Naive thymus-derived CD8-positive, alpha-beta T cell (primary cell): ENCODE measurements at places on chromosomes 1 and 21.

DNA sequence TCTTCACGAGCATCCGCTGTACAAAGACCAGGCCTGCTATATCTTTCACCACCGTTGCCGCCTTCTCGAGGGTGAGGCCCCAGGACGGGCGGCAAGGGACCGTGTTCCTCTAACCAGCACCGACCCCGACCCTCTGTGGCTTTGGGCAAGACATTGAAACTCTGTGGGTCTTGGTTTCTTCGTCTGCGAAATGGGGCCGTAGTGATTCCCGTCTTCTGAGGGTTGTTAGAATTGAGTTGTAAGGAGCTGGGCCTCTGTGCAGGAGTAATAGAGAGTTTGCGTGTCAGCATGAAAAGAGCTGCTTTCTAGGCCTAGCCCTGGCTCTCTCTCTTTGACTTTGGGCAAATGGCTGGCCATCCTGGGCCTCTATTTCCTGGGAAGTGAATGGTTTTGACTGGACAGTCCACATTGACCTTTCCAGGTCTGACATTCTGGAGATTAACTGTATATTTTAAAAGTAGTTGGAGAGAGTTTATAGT, 591 bp downstream of the MRPL37 start:
- no peak for DNase-seq

DNA sequence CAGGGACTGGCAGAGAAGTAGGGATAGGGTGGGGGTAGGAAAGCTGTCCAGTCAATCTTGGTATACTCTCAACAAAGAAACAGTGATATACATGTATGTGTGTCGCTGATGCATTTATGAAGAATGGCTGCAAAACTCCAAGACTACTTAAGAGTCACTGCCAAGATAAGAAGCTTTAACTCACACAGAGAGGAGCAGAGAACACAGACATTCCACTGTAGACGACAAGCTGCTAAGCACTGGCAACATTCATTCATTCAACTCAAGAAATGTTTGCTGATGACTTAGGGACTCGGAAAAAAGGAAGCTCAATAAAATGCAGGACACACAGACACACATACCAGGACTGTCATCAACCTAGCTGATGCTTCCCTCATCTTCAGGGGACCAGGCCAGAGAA, 5.5 kb downstream of the CTNNBIP1 start:
- DNase-seq: no peak

GRCh38 chr21:42607102-42607501, 46.3 kb upstream of the PDE9A start:
- DNase-seq: no peak

- no peak for DNase-seq
Observed at GRCh38 chr1:14017531-14017961, 317.6 kb downstream of the PRDM2 start.

DNA sequence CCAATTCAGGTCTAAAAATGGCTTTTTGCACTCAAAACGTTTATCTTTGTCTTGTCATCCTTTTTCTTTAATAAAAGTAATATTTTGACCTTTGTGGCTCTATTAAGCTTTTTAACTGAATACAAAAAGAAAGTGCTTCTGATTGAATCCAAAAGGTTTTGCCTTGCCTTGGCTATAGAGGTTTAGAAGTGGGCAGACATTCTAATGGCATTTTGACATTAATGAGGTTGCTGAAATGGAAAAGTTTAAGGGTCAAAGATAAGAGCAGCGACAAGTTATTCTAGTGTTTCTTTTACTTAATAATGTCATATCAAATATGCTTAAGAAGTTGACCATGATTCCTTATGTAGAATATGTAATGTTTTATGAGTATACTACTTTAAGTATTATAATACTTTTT, 120.2 kb downstream of the ADGRL2 start:
- no peak for DNase-seq

DNA sequence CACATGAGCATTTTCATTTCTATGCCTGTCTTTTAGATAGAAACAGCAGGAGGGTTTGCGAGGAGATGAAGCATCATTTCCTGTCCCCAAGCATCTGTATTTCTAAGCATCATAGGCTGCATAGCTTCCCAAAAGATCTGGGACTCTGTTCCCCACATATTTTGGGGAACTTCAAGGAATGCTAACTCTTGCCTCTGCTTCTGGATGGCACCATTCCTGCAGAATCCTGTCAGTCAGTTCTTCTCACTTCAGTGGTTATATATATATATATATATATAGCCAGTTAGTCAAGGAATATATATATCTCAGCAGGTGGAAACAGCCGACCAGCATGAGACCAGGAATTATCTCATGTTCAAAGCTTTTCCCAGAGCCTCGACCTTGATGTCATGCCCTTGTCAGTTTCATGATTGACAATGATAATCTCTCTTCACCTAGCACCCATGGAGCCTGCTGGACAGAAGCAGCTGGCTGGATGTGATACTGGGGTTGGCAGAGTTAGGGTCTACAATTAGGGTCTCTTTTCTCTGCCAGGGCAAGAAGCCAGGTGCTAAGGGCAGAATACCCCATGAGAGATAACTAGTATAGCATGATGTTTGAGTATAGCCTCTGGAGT, 2.4 kb downstream of the PFKFB2 start:
- DNase-seq: no peak

DNA sequence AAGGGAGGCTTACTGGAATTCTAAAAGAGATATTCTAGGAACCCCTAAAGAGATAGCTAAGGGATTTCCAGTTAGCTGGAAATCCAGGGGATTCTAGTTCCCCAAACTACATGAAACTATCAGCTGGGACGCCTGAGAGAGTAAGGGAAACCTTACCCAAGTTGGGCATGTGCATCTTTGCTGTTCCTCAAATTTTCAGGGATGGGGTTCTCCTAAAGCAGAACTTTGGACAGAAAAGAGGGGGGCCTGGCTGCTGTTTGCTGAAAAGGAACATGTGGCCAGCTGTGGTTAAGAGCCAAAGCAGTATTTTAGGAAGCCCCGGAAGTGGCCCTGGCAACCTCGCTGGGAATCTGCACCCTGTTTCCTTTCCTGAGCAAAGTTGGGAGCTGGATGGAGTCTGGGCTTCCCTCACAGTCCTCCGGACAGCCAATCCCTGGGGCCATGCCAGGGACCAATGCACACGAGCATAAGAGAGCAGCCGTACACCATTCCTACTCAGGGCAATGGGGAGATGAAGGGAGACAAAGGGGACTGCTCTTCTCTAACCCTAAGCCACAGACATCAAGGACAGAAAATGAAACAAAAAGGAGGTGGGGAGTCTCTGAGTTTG, 154.3 kb downstream of the PLXNA2 start:
- no peak for DNase-seq

DNA sequence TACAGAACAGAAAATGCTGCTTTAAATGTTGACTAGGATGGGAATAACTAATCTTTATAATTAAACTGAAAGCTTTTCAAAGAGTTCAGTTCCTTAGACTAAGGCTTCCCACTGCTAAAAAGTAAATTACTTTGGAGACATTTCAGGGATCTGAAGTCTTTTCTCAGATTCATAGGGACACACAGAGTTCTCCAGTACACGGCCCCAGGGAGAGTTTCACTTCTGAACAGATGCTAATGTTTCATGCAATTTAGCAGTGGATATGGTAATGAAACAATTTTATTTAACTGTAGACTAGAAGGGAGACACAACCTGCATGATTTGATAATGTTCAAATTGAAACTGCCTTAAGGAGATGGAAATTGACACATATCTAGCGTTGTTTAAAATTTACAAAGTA, 1282.6 kb downstream of the NCAM2 start:
- DNase-seq: no peak

DNA sequence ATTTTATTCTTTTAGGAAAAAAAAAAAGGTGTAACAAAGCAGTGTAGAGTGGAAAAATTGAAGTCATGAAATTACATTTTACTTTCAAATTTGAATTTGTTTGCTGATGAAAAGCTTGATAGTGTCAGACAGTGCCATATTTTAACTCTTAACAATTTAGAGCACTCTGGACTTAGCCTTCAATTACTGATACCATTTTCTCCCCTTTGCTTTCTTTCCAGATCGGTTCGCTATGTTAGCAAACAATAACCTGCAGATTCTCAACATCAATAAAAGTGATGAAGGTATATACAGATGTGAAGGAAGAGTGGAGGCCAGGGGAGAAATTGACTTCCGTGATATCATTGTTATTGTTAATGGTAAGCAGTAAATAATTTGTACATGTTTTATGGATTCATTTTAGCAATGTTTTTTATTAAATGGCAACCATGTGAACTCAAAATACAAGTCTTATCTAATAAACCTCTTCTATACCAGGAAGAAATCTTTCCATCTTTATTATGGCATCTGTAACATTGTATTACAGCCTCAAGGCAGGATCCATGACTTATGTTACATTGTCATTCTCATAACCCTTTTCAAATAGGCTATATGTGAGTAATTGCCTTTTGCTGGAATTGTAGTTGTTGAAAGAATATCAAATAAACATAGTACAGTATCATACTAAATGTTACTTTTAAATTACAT, 293.8 kb downstream of the NCAM2 start:
- no peak for DNase-seq

DNA sequence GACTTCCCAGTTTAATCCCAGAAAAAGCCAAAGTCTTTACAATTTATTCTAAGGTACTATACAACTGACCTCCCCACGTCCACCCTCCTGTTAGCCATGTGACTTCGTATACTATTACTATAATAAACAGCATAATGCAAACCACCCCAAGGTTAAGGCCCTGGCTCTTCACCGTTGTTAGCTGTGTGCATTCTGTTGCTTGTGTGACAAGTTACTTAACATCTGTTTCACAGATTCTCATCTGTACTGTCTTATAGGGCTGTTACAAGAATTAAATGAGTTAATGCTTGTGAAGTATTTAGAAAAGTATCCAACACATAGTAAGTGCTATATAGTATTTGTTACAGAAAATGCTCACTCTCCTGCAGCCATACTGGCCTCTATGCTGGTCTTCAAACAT, 15.7 kb downstream of the WARS2 start:
- no peak for DNase-seq

GRCh38 chr21:22965455-22966135, 1967.4 kb downstream of the NCAM2 start:
- DNase-seq: no peak

GRCh38 chr1:238647877-238648276, 738.5 kb upstream of the CHRM3 start:
- DNase-seq: no peak

DNA sequence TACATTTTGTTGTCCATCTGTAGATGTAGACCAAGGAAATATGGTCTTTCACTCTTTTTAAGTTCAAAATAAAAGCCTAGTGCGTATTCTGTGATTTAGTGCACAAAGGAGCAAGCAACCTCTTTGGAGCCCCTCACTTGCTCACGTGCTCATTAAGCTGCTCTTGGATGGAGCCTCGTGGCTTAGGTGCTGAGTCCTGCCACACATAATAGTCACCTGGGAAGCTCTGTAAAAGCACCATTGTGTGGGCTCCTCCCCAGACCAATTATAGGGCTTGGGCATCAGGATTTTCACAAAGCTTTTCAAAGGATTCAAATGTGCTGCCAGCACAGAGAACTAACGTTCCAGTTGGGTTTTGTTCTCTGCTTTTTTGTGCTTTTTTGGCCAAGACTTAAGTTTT, 85.0 kb downstream of the PCP4 start:
- no peak for DNase-seq

DNA sequence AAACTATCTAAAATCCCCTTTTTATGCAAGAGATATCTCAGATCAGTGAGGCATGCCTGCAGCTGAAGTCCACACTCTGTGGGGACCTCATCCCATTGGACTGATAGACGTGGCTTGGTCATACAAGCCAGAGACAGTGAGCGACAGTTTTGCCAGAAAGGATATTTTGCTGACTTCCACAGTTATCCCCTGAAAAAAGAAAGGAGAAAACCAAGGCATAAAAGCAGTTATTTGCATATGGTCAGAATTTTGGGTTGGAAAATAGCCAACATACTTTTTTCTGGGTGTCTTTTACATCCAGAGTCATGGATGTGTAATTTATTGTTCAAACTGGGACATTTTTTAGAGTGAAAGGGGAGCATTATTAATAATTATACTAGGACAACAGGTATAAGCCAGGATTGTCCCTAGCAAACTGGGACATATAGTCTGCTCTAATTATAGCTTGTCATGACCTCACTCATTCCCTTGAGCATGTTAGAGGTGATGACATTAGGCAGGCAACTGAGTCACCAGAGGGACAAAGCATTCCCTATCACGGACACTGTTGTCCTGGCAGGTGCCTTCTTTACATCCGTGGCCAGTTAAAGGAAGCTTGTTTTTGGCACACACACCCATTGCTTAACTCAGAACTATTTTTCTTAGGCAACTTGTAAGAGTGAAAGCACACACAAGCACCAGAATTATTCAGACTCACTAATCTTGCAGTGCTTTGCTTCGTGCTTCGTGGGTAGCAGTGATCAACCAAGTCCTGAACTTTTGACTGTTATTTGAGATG, 65.5 kb downstream of the PRRX1 start:
- DNase-seq: no peak

GRCh38 chr1:21914880-21915640, 22.1 kb downstream of the HSPG2 start:
- no peak for DNase-seq

GRCh38 chr1:216207154-216207553, 216.1 kb downstream of the USH2A start:
- no peak for DNase-seq

DNA sequence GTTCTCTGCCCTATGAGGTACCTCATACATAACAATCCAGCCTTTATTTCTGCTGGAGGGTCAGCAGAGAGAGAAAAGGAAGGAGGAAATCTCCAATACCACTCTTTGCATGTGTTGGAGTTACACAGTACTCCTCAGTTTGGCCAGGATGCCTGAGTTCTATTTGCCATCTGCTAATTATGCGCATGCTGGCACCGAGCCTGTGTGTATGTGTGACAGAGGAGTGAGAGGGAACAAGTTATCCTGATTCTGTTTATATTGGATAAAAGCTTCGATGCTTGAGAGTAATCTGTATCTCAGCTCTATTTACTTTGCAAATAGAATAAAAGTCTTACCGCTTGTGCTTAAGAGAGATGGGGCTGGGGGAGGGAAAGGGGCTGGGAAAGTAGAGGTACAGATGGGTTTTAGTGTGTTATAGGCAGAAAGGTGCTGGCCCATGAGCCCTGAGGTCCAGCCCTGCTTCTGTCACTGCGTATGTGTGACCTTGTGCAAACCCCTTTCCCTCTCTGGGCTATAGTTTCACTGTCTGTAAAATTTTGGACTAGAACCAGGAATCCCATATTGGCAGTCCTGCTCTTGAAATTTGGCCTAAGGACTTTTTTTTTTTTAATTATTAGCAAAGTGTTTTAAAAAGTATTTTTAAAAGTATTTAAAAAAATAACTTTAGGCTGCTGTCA, 54.5 kb upstream of the PLXNA2 start:
- DNase-seq: no peak

DNA sequence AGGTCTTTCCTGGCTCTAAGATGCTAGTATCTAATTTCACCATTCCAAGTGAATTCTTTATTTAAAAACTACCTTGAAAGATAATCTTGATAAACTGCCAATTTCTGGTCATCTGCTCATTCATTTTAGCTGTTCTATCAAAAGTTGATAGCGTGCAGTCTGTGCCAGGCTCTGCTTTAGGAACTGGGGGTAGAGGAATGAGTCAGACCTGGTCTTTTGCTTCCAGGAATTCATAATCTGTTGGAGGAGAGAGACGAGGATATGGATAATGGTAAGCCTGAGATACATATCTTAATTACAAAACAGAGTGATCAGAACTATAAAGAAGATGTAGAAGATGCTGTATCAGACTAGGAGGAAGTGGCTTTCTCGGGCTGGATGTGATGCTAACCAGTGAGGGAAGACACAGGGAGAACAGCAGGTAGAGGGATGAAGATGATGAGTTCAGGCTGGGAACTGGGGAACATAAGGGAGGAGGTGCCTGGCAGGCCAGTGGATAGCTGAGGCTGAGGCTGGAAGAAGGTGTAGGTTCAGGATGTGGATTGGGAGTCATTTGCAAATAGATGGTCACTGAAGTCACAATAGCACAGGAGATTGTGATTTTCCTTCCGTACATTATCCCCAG, 12.3 kb upstream of the PHC2 start:
- DNase-seq: no peak

GRCh38 chr1:38256072-38256471, 209.5 kb upstream of the POU3F1 start:
- DNase-seq: no peak
